ENCODE measurements at places on chromosomes 6 and 20.

DNA sequence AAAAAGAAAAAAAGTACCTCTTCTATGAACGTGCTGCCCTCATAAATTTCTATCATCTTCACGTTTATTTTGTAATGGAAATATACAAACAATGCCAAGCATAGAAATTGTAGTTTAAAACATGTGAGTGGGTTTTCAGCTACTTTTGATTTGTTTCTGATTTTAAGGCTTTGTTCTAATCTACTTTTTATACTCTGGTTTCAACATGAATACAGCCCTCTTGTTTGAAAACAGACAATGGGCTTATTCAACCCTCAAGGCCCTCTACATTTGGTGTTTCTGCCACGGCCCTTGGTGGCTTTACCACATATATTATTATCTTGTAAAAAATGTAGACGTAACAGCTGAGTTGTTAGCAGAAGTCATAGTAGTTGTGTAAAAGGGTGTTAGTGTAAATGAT lies 153.9 kb downstream of the SOX4 start:
- no peak for DNase-seq

DNA sequence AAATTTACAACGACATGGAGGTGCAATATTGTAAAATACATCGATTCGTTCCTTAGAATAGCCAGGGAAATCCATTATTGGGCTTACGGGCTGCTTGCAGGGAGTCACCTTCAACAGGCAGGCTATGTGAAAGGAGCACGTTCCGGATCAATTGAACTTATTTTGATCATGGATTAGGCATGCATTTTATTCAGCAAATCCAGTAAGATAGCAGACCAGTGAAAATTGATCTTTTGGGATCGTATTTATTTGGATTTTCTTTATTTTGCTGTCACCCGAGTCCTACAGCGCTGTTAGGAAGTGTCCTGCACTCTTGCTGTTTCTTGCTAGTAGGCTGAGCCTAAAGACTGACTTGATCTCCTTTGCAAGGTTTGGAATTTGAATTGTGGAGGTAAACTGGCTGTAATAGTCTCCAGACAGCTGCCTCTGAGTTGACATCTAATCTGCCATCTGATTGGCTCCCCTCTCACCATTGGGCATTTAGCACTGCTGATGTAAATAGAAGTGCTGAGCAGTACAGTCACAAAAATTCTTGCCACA lies 3.0 kb downstream of the ARID1B start:
- DNase-seq = peak; percentile 77

- DNase-seq = no peak
These were observed 361.3 kb downstream of the CD109 start for GRCh38 chr6:74057326-74057725.

DNA sequence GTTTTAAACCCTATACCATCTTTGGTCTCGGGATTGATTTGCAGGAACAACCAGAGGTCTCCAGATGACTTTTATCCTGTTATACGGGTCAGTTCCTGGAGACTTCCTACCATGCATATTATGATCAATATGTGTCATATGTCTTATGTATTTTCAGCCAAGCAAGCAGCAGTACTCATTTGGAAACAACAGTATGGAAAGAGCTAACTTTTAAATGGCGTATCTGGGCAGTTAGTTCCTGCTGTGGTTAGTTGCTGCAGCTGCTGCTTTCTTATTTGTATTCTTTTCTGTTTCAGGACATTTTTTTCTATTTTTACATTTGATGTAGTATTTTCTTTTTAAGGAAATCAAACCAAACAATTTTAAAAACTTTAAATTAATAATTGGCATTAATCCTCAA lies 207.5 kb downstream of the MANEA start:
- no peak for DNase-seq

DNA sequence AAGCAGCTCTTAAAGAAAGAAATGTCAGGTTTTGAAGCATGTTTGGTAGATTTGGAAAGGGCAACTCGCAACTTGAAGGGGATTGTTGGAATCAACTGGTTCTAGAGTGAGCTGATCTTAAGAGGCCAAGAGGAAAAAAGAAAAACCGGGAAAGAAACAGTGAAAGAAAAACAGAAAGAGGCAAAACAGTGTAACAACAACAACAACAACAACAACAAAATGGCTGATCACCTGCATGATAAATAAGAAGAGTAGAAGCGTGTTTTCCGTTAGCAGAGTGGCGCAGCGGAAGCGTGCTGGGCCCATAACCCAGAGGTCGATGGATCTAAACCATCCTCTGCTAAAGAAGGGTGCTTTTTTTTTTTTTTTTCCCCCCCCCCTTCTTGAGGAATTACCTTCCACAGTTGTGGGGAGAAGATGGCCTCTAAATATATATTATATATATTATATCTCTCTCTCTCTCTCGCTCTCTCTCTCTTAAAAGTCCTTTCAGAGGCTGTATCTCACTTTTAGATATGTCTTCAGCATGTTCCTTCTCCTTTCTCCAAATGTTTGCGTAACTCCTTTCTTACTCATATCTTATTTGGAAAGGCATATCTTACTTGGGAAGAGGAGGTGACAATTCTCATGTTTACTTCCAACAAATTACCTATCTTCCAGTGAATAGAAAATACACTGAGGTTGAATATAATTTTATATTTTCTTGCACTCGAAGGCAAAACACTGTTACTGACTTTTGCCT lies 134.4 kb downstream of the OR2B2 start:
- DNase-seq = no peak

- peak; percentile 5 for DNase-seq
These were observed 57.3 kb downstream of the BCKDHB start for GRCh38 chr6:80163754-80164187.

DNA sequence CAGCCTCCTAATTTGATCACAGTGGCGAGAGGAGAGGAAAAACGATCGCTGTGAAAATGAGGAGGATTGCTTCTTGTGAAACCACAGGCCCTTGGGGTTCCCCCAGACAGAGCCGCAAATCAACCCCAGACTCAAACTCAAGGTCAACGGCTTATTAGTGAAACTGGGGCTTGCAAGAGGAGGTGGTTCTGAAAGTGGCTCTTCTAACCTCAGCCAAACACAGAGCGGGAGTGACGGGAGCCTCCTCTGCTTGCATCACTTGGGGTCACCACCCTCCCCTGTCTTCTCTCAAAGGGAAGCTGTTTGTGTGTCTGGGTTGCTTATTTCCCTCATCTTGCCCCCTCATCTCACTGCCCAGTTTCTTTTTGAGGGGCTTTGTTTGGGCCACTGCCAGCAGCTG lies 28.7 kb downstream of the SAYSD1 start:
- no peak for DNase-seq

DNA sequence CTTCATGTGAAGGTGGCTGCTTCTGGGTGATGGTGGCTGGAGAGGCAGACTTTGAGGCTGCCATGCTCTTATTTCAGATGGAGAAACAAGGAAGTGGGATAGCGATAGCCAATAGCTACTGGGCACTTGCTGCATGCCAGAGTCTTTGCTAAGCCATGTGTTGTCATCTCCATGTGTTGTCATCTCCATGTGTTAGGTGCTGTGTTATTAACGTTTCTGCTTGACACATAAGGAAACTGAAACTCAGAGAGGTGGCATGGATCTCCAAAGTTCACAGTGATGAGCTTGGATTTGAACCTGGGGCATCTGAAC lies 16.9 kb downstream of the KIAA1755 start:
- DNase-seq = no peak
